ENCODE measurements at places on chromosomes 6 and 20. TPM values are rescaled to one million over a fixed set of nuclear protein-coding genes. Genes with fewer than 3 reads are reported as not detected.

GRCh38 chr6:4364172-4364571, 228.8 kb upstream of the ECI2 start:
- no peak for DNase-seq

Gene PRIM2
- 17.9 TPM for total RNA-seq

Gene MOG
- total RNA-seq, result 1.4 TPM

GRCh38 chr20:18276821-18277220, 11.5 kb upstream of the ZNF133 start:
- peak; percentile 45 for DNase-seq

DNA sequence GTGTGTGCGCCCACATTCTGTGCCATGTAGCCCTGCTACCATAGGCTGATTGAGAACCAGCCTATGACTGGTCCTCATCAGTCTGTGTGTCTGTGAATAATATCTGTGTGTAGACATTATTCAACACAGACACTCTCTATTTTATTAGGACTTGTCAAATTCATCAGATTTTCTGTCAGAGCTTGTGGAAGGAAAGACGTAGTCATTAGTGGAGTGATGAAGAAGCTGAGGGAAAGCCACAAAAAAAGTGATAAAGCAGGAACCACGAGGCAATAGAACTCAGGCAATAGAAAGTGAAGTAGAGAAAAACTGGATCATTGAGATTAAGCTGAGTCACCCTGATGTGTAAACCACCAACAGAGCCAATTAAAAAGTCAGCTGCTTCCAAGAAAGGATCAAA, 122.2 kb upstream of the MARCKS start:
- DNase-seq, result no peak

DNA sequence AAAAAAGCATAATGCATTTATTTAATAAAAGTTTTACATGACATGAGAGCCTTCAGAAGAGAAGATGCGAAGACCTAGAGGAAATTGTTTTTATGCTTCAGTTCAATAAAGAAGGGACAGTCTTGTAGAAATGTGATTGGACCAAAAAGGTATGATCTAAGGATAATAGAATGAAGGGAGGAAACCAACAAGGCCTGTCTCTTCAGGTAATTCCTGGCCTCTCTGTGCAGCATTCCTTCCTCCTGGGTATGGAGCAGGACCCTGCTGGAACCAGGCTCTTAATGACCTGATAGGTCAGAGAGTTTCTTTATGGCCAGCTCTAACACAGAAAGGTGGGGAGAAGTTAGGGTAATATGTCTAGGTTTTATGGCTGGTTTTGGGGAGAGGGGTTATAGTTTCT, 162.8 kb upstream of the HEY2 start:
- DNase-seq, result no peak

DNA sequence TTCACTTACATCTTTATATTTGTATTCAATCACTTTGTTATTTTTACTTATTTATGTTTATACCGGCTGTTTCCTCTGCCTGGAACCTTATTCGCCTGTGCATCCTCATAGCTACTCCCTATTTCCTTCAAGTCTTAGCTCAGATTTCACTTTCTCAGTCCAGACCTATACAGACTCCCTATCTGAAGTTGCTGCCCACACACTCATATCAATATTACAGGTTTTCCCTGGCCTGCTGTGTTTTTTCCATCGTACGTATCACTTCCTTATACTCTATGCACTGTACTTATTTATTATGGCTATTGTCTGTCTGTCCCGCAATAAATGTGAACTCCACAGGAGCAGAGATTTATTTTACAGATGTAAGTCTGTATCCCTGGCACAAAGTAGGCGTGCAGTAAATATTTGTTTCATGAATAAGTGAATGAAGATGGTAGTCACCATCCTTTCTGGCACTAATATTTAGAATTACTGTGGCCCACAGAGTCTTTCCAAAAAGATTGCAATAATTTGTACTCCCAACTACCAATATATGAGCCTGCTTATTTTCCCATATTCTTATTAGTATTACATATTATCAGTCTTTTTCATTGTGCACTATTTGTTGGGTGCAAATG, 64.9 kb downstream of the TNFAIP3 start:
- no peak for DNase-seq

DNA sequence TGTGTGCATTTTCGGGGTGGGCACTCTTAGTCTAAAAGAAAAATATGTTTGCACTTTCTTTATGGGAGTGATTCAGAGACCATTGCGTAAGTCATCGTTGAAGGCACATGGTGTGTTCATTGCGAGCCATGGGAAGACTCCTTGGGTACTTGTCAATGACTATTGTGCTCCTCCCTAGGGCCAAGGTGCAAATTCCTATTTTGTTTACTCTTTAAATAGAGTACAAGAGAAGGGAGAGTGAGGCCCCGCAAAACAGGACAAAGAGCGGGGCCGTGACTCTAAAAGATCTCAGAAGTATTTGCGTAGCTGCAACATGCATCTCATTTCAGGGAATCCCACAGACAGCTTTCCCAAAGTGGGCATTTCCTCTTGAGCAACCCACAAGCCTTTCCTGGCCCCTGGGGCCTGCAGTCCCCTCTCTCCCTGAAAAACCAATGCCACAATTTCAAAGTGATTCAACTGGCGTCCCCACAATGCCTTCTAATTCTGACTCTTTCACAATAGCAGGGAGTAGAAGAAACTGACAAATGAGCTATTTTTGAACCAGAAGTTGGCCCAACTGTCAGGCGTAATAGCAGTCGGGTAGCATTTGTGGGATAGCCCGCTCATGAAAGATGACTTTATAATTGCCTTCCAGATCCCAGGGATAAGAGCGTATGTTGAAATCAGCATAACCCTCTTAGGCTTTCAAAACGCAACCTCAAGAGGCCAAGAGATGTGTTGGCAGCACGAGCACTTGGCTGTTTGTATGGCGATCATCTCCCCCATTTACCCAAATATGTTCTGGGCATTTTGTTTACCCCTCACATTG, 277.9 kb upstream of the BMP2 start:
- no peak for DNase-seq

- DNase-seq, result no peak
Measured at GRCh38 chr20:11850901-11851300, 66.8 kb upstream of the BTBD3 start.

Gene HLA-DRB1
- total RNA-seq, result 5.3 TPM

- DNase-seq, result no peak
Measured at GRCh38 chr6:145006914-145007313, 721.8 kb downstream of the UTRN start.

- no peak for DNase-seq
Measured at GRCh38 chr20:25245461-25245860, 2.4 kb upstream of the PYGB start.

- DNase-seq, result peak; percentile 58
Measured at GRCh38 chr20:36461600-36462439, 79.5 kb upstream of the MYL9 start.

GRCh38 chr20:24653306-24653705, 183.9 kb downstream of the SYNDIG1 start:
- no peak for DNase-seq

Gene DAAM2
- 15.2 TPM for total RNA-seq

Gene GSTA3
- total RNA-seq, result not detected

All from mesothelial cell of epicardium (in vitro differentiated cells).